D721Med (cell line): ENCODE measurements at places on chromosomes 2 and 18.

DNA sequence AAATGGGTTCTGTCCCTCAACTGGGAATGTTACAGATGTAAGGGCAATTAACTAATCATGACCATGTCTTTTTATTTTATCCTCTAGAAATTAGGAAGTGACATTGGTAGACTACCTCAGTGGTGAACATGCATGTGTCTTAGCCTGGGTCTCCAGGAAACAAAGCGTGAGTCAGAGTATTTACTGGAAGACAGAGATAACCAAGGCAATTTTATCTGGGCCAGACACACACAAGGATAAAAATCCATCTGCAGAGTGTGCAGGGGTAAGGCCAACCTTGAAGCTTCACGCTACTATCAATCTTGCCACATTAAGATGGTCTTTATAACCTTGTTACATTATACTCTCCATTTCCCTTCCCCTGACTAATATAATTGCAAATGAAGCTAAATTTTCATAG lies 487.5 kb downstream of the SUCLG1 start:
- no peak for DNase-seq

GRCh38 chr2:47049502-47049901 lies 105.6 kb downstream of the STPG4 start:
- no peak for DNase-seq

- no peak for DNase-seq
These were observed 138.7 kb upstream of the BOD1L2 start for GRCh38 chr18:57008001-57008686.

GRCh38 chr2:193326296-193326695 lies 1131.6 kb upstream of the TMEFF2 start:
- DNase-seq: no peak

GRCh38 chr18:21958707-21959450 lies 210.5 kb upstream of the GATA6 start:
- no peak for DNase-seq

DNA sequence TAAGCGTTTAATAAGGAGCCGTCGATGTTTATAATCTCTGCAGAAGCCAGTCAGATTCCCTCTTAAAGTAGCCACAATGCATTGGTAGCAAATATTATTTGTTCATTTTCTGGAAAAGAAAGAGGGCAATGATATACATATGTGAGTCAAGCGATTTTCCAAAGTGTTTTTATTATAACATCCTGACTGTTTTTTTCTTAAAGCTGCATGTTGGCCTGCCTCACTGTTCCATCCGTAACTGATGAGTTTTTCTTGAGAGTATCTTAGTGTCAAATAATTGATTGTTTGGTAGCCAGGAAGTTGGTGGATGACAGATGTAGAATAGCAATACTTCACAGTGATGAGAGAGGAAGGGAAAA lies 3.7 kb downstream of the TSHZ1 start:
- DNase-seq: no peak

- DNase-seq: no peak
These were observed 49.7 kb upstream of the RAPH1 start for GRCh38 chr2:203584784-203585183.

DNA sequence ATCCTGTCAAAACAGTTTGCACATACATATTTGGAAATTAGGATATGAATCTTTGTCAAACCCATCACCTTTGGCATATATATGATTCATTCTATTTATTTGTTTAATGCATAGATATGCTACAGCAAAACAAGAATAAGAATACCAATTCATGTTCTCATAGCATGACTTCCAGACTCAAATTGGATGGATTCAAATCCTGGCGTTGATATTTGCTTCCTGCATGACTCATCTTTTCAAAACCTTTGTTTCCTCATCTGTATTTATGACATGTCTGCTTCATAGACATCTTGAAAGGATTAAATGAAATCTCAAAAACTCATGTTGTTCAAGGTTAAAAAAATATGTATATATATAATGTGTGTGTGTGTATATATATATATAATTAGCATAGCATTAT lies 261.3 kb downstream of the MBD5 start:
- no peak for DNase-seq

DNA sequence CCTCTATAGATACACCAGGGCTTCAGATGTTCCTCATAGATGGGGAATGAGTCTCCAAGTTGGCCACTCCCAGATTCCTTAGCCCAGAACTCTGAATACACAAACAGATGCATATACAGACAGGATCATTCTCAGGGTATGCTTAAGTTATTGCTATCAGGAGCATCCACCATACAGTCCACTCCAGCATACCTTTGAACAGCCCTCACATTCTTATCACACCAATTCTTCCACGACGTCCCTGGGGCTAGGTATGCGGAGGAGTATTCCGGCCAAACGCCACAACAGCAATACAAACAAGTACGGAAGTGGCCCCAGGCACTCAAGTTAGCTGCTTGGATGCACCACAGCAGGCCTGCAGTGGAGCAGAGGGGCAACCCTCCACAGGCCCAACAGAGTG lies 312.5 kb upstream of the CHAC2 start:
- no peak for DNase-seq

DNA sequence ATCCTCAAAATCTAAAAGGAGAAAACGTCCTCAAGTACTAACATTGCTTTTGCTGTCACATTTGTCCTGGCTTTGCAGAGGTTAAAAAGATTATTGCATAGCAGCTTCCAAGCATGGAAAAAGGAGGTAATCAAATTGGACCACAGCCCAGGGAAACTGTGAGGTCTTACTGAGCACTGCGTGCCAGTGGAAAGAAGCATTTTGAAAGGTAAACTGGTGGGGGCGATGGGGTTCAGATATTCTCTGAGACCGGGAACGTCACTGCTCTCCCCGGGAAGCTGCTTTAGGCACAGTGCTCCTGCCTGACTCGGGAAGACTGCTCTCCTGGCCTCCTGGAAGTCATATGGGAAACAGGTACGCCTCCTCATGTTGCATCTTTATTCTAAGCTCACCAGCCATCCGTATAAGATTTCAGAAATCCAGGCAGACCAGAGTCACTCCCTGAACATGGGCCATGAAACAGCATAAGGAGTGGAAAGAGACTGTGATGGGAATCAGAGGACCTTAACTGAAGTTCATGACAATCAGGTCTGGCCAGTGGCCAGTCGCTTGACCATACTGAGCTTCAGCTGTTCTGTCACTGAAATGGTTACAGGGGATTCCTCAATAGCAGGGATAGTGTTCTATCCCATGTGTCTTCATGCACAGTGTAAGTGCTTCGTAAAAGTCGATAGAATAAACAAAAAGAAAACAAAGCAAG lies 284.1 kb downstream of the TRIB2 start:
- DNase-seq: no peak

- no peak for DNase-seq
These were observed 7.1 kb upstream of the CEP68 start for GRCh38 chr2:65049010-65049639.

DNA sequence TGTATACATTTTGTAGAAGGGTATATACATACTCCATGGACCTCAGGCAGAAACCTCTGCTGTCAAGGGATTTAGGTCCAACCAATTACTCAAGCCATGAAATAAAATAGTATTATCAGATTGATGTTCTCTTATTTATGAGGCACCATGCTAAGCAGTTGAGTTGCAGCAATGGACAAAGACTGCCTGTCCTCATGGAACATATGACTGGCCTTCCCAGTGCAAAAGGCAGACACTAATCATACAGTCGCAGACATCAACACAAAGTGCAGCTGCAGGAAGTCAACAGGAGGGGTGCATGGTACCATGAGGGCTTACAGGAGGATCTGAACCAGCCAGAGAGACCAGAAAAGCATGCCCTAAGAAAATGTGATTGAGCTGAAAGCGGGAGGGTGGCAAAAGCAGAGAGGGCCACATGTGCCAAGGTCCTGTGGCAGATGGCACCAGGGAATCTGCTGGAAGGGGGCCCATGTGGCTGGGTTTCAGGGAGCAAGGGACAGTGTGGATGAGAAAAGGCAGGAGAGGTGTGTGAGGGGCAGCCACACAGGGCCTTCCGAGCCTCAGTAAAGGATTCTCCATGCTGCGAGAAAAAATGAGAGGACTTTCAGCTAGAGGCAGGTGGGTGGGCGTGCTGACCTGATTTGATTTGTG lies 61.4 kb upstream of the RNF152 start:
- DNase-seq: no peak

DNA sequence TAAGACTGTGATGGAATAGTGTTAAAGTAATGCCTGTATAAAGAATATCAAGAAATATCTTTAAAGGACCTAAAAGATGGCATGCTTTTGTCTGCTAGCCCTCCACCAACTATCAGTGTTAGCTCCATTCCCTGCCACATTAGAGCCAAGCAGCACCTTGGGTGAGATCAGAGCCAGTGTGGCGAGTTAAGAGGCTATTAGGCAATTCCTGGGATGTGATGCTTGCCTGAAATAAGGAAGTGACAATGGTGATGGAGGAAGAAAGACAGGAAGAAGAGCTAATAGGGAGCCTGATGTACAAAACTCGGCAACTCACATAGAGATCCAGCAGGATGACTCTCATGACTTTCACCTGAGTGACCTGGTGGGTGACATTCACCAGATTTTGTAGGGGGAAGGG lies 143.5 kb downstream of the ZEB2 start:
- no peak for DNase-seq

DNA sequence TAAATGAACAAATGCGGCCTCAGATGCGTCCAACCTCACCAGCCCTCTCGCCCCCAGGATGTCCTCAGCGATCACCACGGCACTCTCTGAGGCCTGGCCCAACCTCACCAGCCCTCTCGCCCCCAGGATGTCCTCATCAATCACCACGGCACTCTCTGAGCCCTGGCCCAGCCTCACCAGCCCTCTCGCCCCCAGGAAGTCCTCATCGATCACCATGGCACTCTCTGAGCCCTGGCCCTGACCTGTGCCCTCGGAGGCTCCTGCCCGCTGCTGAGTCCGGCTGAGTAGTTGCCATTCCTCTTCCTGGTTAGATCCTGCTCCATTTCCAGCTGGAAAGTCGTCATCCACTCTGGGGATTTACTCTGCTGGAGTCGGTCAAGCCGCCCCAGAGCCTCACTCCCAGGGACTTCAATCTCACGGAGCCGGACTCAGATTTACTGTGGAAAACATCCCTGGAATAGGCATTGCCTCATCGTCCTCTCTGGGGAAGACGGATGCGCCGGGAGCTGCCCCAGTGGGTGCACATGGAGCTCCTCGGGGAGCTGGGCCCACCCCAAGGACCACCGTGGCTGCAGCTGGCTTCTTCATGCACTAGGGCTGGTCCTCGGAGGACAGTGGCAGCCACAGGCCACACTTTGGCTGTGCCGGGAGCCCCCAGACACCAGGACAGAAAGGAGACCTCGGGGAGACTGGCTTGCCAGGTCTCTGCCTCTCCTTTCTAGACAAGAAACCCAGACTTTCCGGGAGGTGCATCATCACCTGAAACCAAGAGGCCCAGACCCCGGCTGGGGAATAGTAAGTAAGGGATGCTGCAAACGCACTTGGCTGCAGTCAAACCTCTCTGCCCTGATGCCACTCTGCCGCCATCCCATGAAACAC lies 230.6 kb downstream of the EIPR1 start:
- no peak for DNase-seq

DNA sequence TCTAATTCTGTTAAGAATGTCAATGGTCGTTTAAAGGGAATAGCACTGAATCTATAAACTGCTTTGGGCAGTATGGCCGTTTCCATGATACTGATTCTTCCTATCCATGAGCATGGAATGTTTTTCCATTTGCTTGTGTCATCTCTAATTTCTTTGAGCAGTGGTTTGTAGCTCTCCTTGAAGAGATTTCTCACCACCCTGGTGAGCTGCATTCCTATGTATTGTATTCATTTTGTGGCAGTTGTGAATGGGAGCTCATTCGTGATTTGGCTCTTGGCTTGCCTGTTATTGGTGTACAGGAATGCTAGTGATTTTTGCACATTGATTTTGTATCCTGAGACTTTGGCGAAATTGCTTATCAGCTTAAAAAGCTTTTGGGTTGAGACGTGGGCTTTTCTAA lies 38.3 kb upstream of the WDR75 start:
- DNase-seq: no peak
